ENCODE measurements at places on chromosomes 1 and 21.

GRCh38 chr1:167605576-167605975 is 24.5 kb upstream of the RCSD1 start:
- no peak for DNase-seq

- no peak for DNase-seq
These were observed 595 bp downstream of the GLUL start for GRCh38 chr1:182391028-182391361.

DNA sequence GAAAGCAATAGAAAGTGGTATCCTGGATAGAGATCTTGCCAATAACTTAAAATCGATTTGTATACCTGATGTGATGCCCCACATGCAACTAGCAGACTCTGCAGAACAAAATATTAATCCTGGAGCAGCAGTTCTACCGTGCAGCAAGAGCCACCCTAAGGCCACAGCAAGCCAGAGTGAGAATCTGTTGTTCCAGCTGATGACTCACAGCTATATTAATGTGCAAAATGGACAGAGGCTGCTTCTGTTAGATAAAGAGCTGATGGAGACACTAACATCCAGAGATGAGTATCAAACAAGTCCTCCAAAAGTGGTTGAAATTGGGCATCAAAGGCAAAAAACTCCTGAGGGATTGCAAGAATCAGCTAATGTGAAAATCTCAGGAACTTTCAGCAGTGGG is 127.8 kb downstream of the MACF1 start:
- no peak for DNase-seq

- no peak for DNase-seq
These were observed 54.4 kb downstream of the NAV1 start for GRCh38 chr1:201593200-201593921.

- no peak for DNase-seq
These were observed 11.0 kb downstream of the AGTRAP start for GRCh38 chr1:11746795-11747487.
